Ascending aorta (tissue), 2 donors: ENCODE measurements at places on chromosomes 2 and 18. TPM values are rescaled to one million over a fixed set of nuclear protein-coding genes. Genes with fewer than 3 reads are reported as not detected.

The MPV17 gene
- total RNA-seq, result 239 TPM

- no peaks in the 10 kb centered on the region for H3K4me1 ChIP-seq
- DNase-seq, result no peak
- no peaks in the 10 kb centered on the region for H3K27me3 ChIP-seq
- no peaks in the 10 kb centered on the region for H3K36me3 ChIP-seq
- H3K27ac ChIP-seq, result no peak overlapping the region
Measured at GRCh38 chr2:212114489-212114888, 424.1 kb downstream of the ERBB4 start.

The ONECUT2 gene
- 0.11 TPM for total RNA-seq

The EFHD1 gene
- total RNA-seq, result 142 TPM

- H3K4me3 ChIP-seq, result no peak overlapping the region
- H3K27ac ChIP-seq, result no peak overlapping the region
- H3K36me3 ChIP-seq, result no peaks in the 10 kb centered on the region
- DNase-seq, result no peak
- no peaks in the 10 kb centered on the region for H3K4me1 ChIP-seq
- H3K27me3 ChIP-seq, result no peaks in the 10 kb centered on the region
Measured at GRCh38 chr2:240159251-240159839, 18.9 kb upstream of the OTOS start.

DNA sequence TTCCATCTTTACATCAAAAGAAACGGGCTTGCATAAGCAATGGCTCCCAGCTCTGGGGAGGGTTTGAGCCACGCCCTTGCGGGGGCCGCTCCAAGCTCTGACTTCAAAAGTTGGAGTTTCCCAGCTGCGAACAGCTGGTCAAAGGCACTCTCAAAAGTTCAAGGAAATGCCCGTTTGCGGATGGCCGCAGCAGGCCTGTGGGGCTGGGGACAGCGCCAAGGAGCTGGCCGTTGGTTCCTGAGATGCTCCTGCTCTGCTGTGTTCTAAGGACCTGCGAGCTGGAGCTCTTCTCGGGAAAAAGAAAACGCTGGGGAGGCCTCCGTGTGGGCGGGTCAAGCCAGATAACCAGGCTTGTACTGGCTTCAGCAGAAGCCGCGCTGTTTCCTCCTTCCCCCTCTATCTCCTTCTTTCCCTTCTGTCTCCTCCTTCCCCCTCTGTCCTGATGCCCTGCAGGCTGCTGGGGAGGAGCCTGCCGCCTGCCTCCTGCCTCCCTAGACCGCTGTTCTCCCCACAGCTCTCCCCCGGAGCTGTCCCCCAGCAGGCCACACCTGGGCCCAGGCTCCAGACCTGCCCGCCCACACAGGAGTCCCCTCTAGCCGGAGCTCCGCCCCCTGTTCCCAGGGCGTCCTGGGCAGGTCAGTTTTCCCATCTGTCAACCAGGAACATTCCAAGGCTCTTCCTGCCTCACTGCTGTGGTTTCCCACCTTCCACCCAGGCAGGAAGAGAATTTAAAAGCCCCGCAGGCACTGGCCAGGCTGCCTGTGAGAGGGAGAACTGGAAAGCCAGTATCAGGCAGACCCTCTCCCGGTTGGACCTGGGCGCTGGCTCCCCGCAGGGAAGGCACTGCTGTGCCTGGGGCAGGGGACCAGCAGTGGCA, 14.1 kb downstream of the KLF11 start:
- H3K27me3 ChIP-seq, result no peaks in the 10 kb centered on the region
- DNase-seq, result no peak
- peak overlapping the region; percentile 31 for H3K27ac ChIP-seq
- no peaks in the 10 kb centered on the region for H3K4me1 ChIP-seq
- no peak overlapping the region for H3K4me3 ChIP-seq

GRCh38 chr18:76379226-76380126, 115.6 kb downstream of the ZNF516 start:
- H3K4me3 ChIP-seq, result no peak overlapping the region
- no peak overlapping the region for H3K27ac ChIP-seq
- no peaks in the 10 kb centered on the region for H3K27me3 ChIP-seq
- no peak for DNase-seq

The C1GALT1C1L gene
- not detected for total RNA-seq

- H3K27me3 ChIP-seq, result no peaks in the 10 kb centered on the region
- H3K27ac ChIP-seq, result no peak overlapping the region
- no peak overlapping the region for H3K4me3 ChIP-seq
- H3K4me1 ChIP-seq, result no peaks in the 10 kb centered on the region
Measured at GRCh38 chr18:69898241-69898861, 49.3 kb downstream of the CD226 start.

- H3K36me3 ChIP-seq, result no peaks in the 10 kb centered on the region
- no peaks in the 10 kb centered on the region for H3K27me3 ChIP-seq
- H3K4me1 ChIP-seq, result no peaks in the 10 kb centered on the region
- no peak overlapping the region for H3K4me3 ChIP-seq
- DNase-seq, result no peak
- no peak overlapping the region for H3K27ac ChIP-seq
Measured at GRCh38 chr18:24398540-24398939, 916 bp upstream of the OSBPL1A start.

GRCh38 chr2:128834880-128835252, 516.2 kb upstream of the HS6ST1 start:
- no peak for DNase-seq
- H3K27ac ChIP-seq, result no peak overlapping the region
- no peaks in the 10 kb centered on the region for H3K4me1 ChIP-seq
- no peaks in the 10 kb centered on the region for H3K27me3 ChIP-seq

The GDF7 gene
- total RNA-seq, result 11.6 TPM

The CDCA7 gene
- total RNA-seq, result not detected

The IL1RL1 gene
- total RNA-seq, result 3.4 TPM

DNA sequence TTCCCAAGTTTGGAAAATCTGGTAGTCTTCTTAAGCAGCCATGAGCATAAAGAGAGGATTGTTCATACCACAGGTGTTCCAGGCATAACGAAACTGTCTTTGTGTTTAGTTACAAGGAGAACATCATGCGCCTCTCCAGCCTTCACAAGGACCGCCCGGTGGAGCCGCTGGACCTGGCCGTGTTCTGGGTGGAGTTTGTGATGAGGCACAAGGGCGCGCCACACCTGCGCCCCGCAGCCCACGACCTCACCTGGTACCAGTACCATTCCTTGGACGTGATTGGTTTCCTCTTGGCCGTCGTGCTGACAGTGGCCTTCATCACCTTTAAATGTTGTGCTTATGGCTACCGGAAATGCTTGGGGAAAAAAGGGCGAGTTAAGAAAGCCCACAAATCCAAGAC, 6.0 kb upstream of the MROH2A start:
- H3K27me3 ChIP-seq, result no peaks in the 10 kb centered on the region
- no peak overlapping the region for H3K4me3 ChIP-seq
- no peak overlapping the region for H3K27ac ChIP-seq
- no peak for DNase-seq
- H3K36me3 ChIP-seq, result no peaks in the 10 kb centered on the region

The AFF3 gene
- total RNA-seq, result 7.1 TPM

The CFAP65 gene
- total RNA-seq, result not detected

GRCh38 chr2:48240912-48241311, 289.0 kb upstream of the STON1 start:
- H3K4me1 ChIP-seq, result no peaks in the 10 kb centered on the region
- no peak for DNase-seq
- no peaks in the 10 kb centered on the region for H3K27me3 ChIP-seq
- H3K27ac ChIP-seq, result no peak overlapping the region
- H3K4me3 ChIP-seq, result no peak overlapping the region
- H3K36me3 ChIP-seq, result no peaks in the 10 kb centered on the region

DNA sequence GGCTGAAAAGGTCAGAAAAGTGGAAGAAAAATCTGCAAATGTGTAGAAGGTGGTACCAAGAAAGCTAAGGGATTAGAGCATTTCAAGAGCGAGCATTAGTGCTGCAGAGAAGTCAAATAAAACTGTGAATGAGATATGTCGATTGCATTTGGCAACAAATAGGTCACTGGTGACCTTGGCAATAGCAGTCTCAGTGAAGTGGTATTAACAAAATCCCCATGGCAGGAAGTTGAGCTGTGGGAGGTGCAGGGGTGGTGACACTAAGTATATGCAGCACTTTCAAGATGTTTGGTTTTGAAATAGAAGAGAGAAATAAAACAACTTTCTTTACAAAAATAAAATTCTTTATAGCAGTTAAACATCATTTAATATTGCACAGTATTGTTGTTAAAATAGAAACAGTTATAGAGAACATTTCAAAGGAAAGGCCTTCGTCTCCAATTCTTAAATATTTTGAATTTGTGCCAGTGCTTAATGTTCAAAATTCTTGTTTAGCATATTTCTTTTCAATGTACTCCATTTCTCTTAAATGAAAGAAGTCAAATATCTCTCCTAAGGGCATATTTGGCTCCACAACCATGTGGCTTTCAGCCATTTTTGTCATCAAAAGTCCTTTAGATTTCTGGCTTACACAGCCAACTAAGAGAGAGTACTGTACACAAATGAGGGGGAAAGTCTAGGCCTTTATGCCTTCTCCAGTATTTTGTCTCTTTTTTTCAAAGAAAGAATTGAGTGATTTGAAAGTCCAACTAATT, 443.0 kb upstream of the MMADHC start:
- H3K36me3 ChIP-seq, result no peaks in the 10 kb centered on the region
- DNase-seq, result no peak
- no peak overlapping the region for H3K27ac ChIP-seq

DNA sequence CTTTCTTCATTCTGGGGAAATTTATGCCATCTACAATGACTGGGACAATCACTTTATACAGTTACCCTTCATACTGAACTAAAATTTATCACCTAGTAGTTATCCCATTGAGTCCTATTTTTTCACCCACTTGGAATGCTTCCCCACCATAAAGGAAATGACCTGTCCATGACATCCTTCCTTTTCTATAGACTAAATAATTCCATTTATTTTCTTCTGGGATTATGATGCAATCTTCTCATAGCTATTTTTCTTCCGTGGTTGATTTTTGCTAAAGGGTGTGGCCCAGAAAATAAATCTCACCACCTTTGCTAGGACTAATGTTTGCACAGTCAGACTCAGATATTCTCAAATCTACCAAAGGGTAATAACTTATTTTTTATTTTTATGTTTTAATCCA, 186.1 kb upstream of the NRXN1 start:
- H3K36me3 ChIP-seq, result no peaks in the 10 kb centered on the region
- no peak overlapping the region for H3K27ac ChIP-seq
- no peak for DNase-seq
- no peak overlapping the region for H3K4me3 ChIP-seq
- no peaks in the 10 kb centered on the region for H3K4me1 ChIP-seq

The CRIM1 gene
- total RNA-seq, result 273 TPM

The ANKAR gene
- total RNA-seq, result 0.75 TPM

DNA sequence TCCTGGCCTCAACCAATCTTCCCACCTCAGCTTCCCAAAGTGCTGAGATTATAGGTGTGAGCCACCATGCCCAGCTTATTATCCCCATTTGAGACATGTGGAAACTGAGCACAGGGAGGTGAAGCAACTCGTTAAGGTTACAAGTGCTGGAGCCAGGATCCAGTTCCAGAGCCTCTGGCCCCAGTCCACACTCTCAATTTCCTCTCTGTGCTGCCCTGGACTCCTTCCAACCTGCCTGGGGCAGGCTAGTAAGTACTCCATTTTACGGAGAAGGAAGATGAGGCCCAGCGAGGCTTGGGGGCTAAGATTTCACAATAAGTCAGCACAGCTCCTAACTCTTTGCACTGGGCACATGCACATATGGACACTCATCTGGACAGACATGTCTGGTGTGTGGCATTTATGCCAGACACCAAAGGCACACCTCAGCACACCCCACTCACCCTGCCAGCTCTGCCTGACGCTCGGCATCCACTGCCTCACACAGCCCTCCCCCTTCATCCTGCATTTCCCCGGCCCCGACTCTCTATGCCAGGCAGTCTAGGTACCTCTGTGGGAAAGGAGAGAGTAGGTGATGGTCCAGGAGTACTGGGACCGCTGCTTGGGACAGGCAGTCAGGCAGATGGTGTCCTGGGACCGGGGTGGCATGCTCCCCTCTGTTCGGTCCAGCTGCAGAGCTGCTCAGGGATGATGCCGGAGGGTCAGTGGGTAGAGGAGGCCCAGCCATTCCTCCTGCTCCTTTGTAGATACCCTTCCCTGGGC, 20.5 kb downstream of the CFAP65 start:
- no peak overlapping the region for H3K4me3 ChIP-seq
- H3K27ac ChIP-seq, result no peak overlapping the region
- H3K36me3 ChIP-seq, result no peaks in the 10 kb centered on the region
- no peak for DNase-seq
- no peaks in the 10 kb centered on the region for H3K4me1 ChIP-seq

- H3K27ac ChIP-seq, result no peak overlapping the region
- H3K4me1 ChIP-seq, result no peaks in the 10 kb centered on the region
- DNase-seq, result no peak
- H3K36me3 ChIP-seq, result no peaks in the 10 kb centered on the region
- H3K4me3 ChIP-seq, result no peak overlapping the region
- H3K27me3 ChIP-seq, result no peaks in the 10 kb centered on the region
Measured at GRCh38 chr2:142914507-142915313, 37.2 kb downstream of the KYNU start.

The B3GNT7 gene
- total RNA-seq, result 0.64 TPM
